Esophagus squamous epithelium (tissue), 5 donors: ENCODE measurements at places on chromosomes 16 and 17. TPM values are rescaled to one million over a fixed set of nuclear protein-coding genes. Genes with fewer than 3 reads are reported as not detected.

The SKAP1 gene
- 5.1 TPM for total RNA-seq

The PPY gene
- not detected for total RNA-seq

The NOG gene
- total RNA-seq, result 0.38 TPM

The TTLL6 gene
- total RNA-seq, result not detected

The WNT3 gene
- total RNA-seq, result 2.9 TPM
